ENCODE measurements at places on chromosomes 12 and 14. TPM values are rescaled to one million over a fixed set of nuclear protein-coding genes. Genes with fewer than 3 reads are reported as not detected.

- no peaks in the 10 kb centered on the region for H3K4me1 ChIP-seq
- H3K4me3 ChIP-seq: no peak overlapping the region
- no peak for DNase-seq
Measured at GRCh38 chr14:102479777-102480176, 29.8 kb downstream of the ANKRD9 start.

DYRK4 gene
- total RNA-seq: 26.0 TPM

DNA sequence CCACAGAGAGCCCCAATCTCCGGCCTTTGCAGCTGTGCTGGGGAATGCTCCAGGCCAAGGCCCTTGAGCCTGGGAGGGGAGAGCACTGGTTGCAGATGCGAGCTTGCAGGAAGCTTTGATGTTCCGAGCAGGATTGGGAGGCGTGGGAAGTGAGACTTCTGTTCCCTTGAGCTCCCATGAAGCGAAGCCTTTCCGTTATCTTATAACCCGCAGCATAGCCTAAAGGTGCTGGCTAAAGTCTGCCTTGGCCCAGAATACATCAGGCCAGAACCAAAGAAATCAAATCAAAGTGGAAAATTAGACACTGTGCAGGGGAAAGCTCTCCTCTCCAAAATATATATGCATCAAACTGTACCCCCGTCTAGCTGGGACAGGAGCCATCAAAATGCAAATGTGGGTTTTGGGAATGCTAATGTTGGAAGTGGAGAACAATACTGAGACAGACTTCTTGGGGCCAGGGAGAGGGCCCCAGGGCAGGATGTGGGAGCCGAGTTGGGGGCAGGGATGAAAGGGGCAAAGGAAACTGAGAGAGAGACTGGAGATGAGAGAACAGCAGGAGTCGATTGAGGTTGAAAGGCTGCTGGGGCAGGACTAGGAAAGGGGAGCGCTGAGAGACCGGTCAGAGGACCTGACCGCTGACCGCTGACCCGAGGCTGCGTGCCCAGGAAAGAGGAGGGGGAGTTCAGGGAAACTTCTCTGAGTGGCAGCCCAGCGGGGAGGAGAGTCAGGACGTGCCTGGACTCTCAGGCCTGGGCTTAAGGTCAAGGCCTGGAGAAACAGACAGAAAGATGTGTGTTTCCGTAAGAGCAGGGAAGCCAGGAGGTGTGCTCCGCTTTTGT lies 152.2 kb upstream of the PARP11 start:
- no peak for DNase-seq
- no peak overlapping the region for H3K27ac ChIP-seq
- no peak overlapping the region for H3K4me3 ChIP-seq
- no peaks in the 10 kb centered on the region for H3K27me3 ChIP-seq
- peaks cover 31% of the 10 kb centered on the region for H3K4me1 ChIP-seq

SMAGP gene
- total RNA-seq: 0.73 TPM

CEBPE gene
- 0.19 TPM for total RNA-seq

DNA sequence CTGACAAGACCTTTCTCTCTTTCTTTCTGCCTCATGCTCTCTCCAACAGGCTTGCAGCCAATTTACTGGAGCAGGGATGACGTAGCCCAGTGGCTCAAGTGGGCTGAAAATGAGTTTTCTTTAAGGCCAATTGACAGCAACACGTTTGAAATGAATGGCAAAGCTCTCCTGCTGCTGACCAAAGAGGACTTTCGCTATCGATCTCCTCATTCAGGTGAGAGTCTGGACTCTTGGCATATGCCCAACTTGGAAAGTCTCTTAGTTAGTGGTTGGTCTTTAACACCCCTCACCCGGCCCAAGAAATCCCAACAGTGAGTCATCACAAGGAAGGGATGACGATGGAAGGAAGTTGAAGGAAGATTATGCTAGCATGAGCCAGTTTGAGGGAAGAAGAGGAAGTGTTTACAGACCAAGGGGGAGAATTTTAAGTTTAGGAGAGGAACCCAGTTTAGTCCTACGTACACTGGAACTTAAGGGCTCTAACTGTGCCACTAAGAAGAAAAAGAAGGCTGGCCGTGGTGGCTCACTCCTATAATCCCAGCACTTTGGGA lies 189.7 kb downstream of the ETV6 start:
- H3K27me3 ChIP-seq: no peaks in the 10 kb centered on the region
- DNase-seq: no peak
- peak overlapping the region; percentile 65 for H3K27ac ChIP-seq

RPGRIP1 gene
- not detected for total RNA-seq

DNA sequence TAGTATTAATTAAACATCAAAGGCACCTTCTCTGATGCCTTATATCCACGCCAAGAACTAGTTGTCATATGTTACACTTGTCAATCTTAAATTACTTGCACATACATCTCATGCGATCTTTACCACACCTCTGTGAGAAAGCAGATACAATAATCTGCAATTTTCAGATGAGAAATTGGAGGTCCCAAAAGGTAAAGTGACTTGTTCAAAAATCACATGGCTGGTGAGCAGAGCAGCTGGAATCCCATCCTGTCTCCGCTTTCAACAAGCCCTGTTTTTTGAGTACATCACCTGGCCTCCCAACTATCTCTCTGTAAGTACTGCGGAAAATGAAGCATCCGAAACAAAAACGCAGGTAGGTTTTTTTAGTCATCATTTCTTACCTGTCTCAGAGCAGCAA lies 203.4 kb upstream of the FOXN3 start:
- H3K27ac ChIP-seq: peak overlapping the region; percentile 98
- DNase-seq: no peak
- no peaks in the 10 kb centered on the region for H3K27me3 ChIP-seq

DNA sequence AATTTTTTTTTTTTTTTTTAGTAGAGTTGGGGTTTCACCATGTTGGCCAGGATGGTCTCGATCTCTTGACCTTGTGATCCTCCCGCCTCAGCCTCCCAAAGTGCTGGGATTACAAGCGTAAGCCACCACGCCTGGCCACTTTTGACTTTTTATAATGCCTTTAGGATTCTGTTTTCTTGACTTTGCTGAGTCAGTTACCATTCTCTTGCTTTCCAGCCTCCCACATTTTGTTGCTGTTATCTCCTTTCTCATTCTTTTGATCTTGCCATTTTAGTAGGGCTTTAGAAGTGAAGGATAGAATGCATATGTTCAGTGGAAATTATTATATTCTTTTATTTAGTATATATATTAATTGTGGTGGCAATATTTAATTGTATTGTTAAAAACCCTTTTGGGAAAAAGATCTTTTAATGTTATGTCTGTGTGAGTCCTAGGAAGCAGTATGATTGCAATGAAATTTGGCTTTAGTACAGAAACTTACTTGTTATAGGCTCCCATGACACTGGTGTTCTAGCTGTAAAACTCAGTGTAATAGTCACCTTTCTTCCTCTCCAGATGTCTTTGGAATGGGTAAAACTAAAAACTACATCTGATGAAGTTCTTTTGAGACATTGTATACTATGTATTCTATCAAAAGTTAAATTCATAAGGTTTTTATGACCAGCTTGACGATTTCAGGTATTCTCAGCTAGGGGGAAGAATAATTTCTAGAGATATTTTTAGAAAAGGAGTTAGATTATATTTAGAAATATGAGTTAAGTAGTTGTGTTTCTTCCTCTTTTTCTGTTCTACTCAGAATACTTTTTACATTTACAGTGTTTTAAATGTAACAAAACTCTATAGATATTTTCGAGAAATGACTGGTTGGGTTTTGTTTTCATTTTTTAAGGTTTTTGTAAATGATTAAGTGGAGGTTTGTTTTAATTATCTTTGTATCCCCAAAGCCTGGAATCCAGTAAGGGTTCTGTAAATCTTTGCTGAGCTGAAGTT lies 74.7 kb downstream of the APAF1 start:
- H3K4me1 ChIP-seq: peaks cover 6% of the 10 kb centered on the region
- no peaks in the 10 kb centered on the region for H3K27me3 ChIP-seq
- H3K27ac ChIP-seq: no peak overlapping the region
- H3K4me3 ChIP-seq: no peak overlapping the region
- DNase-seq: no peak
- H3K36me3 ChIP-seq: peaks cover 19% of the 10 kb centered on the region

GRCh38 chr12:25788707-25789442 lies 169.6 kb upstream of the RASSF8 start:
- no peaks in the 10 kb centered on the region for H3K36me3 ChIP-seq
- H3K27ac ChIP-seq: no peak overlapping the region
- H3K4me3 ChIP-seq: no peak overlapping the region
- DNase-seq: no peak
